ENCODE measurements at places on chromosomes 3 and 15.

GRCh38 chr3:38843898-38844297 is 27.9 kb upstream of the SCN10A start:
- no peak for DNase-seq

- no peak for DNase-seq
These were observed 5.2 kb upstream of the ADAMTS9 start for GRCh38 chr3:64693031-64693430.

DNA sequence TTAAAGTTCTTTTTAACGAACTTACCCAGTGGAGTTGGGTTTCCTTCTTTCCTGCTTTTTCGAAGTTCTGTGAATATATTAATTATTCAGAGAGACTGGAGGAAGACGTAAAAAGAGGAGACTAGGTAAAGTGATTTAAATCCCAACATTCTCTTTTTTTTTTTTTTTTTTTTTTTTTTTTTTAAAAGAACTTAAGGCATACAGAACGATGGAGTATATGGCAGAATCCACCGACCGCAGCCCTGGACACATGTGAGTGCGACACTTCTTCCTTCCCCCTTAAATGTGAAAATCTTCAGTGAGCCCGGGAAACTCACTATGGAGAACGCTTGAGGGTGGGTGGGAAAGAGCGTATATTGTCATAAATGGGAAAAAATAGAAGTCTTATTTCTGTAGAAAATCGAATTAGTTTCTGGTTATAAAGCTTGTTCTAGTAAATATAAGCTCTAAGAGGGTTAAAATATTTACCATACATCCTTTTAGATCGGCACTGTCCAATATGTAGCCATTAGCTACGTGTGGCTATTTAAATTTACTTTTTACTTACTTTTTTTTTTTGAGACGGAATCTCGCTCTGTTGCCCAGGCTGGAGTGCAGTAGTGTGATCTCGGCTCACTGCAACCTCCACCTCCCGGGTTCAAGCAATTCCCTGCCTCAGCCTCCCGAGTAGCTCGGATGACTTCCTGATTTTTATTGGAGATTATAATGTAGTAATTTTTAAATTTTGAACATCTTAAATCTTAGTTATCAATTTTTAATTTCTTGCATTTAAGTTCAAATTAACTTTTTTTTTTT is 892 bp downstream of the NMD3 start:
- DNase-seq = no peak

GRCh38 chr3:50264383-50264963 is 4.5 kb upstream of the SEMA3B start:
- no peak for DNase-seq

DNA sequence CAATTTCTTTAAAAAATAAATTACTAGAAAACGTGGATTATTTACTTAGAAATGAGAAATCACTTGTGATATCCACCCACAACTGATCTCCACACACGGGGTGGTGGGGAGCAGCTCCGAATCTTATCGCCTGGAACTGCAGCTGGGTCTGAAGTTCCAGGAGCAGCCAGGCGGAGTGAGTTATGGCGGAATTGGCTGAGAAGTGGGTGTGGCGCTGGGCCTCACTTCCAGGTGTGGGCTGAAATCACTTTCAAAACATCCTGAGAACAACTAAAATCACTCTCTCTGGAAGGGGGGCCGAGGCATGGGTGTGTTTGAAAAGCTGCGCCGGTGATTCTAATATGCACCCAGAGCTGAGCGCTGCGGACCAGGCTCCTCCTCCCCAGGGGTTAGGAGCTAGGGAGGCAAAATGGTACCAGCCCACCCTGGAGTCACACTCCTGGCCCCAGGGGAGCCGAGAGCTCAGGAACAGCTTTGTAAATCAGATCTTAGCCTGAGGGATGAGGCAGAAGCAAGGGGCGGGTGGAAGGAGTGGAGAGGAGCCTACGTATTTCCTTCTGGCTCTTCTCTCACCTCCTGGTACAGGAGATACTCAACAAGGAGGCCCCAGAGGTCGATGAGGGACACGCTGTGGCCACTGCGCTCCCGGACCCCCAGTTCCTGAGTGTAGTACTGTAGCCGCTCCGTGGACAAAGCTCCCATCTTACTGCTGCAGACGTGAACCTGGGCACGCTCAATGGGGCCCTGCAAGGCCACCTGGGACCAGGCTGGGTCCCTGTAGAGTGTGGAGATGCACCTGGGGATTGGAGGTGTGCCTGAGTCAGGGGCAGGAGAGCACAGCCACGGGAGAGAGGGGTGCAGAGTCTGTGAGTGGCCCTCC is 9.6 kb downstream of the PLA2G4F start:
- DNase-seq = no peak

DNA sequence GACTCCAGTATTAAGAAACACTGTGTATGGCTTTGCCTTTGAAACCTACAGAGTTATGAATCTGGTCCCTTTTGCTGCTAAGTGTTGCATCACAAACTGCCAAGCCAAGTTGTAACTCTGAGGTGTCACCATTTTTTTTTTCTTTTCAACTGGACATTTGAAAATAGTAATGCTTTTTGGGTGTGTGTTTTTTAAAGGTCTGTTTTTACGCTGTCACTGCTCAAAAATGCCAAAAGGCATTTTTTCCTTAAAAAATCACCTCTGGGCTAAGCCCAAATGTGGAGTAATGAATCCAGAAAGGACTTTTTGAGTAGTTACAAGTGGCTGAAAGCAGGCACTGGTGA is 9.5 kb downstream of the SMAD3 start:
- no peak for DNase-seq

GRCh38 chr15:69595009-69595791 is 142.6 kb downstream of the RPLP1 start:
- DNase-seq = no peak

DNA sequence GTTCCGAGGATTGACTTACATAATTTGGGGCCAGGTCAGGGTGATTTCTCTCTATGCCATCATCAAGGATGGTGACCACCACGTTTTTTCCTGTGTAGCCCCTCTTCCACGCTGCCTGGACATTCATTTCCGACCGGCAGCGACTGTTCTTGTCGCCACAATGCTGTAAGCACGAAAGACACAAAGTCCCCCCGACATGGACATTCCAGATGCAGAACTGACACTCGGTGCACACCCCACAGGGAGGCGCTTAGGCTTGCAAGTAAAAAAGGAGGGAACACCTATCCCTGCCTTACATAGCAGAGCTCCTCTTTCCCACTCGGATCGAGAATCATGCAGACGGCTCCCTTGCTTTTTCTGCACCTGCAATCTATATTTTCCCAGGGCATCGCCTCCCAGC is 58.2 kb downstream of the PCSK6 start:
- no peak for DNase-seq

GRCh38 chr15:50945725-50946124 is 37.2 kb downstream of the AP4E1 start:
- DNase-seq = no peak

DNA sequence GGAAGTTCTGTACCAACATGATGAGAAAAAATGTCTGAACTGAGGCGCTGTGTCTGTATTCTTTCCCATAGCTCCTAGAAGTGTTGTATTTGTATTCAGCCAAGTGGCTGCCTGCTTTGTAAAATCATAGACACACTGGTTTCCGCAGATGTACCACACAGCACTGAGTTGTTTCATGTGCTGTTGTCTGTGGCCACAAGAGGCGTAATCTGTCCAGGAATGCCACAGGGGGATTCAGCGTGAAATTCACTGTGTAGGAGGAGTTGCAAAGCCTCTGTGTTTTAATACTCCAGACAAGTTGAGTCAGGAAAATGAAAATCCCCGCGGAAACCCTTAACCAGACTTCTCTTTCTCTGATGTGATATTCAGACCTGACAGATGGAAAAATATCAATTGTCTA is 462.2 kb downstream of the NSUN3 start:
- no peak for DNase-seq

- no peak for DNase-seq
These were observed 630 bp downstream of the LXN start for GRCh38 chr3:158671821-158672214.

- no peak for DNase-seq
These were observed 1.3 kb upstream of the ETV5 start for GRCh38 chr3:186109897-186110803.

DNA sequence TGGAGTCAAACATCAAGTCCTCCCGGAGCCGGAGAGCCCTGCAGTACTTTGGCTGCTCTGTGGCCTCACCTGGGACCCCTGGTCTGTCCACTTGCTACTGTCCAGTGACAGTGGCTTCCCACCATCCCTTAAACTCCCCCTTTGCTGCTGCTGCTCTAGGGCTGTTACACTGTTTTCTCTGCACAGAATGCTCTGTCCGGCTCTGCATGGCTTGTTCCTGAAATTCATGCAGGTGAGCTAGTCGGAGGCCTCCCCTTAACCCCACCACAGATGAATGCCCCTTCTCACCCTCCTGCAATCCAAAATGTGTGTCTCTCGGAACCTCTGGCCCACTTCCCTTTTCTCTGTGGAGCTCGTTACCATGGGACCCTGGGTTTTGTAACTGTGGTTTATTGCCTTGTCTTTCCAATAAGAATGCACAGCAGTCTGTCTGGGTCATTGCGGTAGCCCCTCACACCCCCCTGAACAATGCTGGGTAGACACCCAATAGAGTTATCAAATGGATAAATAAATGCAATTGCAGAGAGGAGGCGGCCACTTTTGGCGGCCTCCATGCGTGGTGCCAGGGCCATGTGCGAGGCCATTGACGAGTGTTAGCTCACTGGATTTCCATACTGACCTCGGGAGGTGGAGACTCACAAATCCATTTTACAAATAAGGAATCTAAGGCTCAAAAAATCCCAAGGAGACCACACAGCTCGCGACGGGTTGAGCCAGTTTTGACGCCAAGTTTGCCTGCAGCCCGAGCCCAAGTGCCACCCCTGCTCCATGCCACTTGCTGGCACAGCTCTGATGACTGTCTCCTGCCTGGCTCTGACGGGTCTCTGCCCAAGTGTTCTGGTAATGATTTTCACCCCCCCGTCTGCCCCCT is 48.5 kb downstream of the RGMA start:
- no peak for DNase-seq

- DNase-seq = no peak
These were observed 109.8 kb downstream of the IGF2BP2 start for GRCh38 chr3:185715091-185715490.

GRCh38 chr15:85595804-85596536 is 198.8 kb downstream of the KLHL25 start:
- DNase-seq = no peak

DNA sequence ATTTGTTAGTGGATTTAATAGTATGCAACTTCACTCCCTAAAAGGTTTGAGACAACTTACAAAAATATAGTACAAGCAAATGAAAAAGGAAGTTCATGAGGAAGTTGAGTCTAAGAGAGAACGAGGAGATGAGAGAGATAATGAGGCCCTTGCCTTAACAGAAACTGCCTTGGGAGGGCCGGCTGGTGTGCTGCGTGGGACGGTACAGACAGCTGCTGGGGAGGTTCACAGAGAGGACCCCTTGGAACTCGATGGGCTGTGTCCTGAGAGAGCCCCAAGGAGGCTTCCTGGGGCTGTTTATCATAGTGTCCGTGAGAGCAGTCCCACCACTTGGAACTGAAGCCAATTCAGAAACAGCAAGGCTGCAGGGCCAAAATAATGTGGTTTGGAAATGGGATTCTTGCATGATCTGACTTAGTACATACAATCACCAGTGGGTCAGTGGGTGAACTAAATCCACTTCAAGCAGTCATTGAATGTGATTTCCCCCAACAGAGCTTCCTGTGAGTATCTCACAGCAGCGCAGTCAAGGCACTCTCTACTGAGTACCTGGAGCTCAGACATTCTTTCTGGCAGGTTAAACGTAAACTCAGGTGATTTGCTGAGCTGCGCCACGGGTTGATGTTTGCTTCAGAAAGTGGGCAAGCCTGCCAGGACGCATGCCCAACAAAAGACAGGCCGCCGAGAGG is 90.8 kb downstream of the CRTC3 start:
- no peak for DNase-seq

GRCh38 chr3:50246517-50246954 is 10.5 kb downstream of the GNAI2 start:
- DNase-seq = peak; percentile 85

DNA sequence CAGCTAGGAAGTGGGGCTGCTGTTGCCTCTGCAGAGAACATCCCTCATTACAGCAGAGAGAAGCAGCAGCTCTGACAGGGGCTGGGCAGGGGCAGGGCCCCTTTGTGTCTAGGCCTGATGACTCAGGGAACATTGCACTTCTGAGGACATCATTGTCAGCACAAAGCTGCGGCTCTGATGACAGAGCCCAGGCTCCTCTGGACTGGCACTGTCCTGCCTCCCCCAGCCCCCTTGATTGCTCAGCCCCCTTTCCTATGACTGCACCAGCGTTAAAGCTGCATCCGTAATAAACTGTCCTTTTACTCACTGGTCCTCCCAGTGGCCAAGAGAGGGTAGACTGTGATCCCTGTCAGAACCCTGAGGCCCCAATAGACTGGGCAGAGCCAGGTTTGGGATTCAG is 18.3 kb downstream of the TRH start:
- no peak for DNase-seq

- DNase-seq = no peak
These were observed 113.4 kb downstream of the PLCH1 start for GRCh38 chr3:155631323-155632019.
